ENCODE measurements at places on chromosomes 2 and 18.
A peak's percentile ranks its signal among the peaks of the same experiment; 100 is the strongest.

- DNase-seq, result no peak
Measured at GRCh38 chr2:233839447-233839820, 14.9 kb downstream of the HJURP start.

DNA sequence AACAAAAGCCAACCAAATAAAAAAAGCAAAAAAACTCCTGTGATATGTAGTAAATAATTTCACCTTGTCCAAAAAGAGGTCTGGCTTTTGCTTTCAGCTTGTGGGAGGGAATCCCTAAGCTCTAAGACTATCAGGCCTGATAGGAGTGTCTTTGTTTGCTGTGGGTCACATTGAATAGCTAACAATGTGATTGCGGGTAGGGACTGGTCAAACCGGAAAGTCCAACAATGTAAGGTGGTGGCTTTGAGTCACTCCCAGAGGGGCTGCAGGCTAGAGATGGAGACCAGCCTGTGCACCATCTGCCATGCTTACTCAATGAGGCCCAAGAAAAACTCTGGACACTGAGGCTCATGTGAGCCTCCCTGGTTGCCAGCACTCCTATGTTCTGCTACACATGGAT is 192.9 kb downstream of the TFCP2L1 start:
- DNase-seq, result no peak

- DNase-seq, result peak; percentile 77
Measured at GRCh38 chr2:160970052-160970965, 189.9 kb upstream of the TANK start.

DNA sequence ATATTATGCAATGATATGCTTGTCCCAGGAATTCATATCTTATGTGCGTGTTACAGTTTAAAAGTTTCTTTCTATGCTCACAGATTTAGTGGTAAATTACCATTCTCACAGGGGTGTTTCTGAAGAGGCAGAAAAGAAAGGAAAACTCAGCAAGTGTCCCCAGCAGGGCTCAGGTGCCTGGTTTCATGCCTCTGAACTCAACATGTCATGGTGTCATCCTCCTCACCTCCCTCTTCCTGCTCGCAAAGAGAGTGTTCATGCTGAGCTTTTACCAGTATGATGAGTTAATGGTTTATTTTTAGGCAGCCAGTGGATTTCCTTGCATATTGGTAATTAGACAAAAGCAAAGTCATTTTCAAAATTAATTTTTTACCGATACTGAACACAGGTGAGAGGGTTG is 492.9 kb upstream of the ZEB2 start:
- DNase-seq, result no peak

DNA sequence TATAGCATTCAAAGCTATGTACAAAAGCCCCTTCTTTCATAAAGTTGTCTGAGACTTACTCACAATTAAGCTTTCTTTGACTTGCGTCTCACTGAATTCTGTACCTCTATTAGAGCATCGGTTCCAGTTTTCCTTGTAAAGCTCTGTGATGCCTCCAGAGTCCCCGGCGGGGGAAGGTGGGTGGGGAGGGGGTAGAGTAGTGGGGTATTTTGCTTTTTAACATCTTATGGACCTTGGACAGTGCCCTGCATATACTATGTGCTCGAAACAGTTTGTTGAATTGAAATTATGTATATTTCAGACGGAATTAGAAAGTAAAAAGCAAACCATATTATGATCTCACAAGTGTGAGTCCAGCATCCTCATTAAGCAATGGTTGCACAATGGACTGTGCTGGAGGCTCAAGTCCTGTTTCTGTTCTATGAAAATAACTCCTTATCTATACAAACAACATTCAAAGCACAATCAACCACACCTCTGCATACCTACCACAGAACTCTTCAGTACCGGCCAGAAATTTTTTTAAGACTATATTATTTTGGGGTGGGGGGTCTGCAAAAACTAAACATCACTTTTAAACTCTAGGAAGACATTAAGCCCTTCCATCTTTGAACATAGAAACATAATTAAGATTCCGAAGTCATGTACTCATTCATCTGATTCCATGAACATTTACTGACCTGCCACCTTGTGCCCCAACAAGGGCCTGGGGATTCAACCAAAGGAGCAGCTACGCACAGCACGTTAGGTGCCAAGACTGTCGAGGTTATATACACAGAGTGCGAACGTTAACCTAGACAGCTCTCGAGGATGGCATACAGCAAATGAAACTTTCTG is 908 bp downstream of the STAT1 start:
- no peak for DNase-seq

- DNase-seq, result no peak
Measured at GRCh38 chr2:9695941-9696340, 65.1 kb upstream of the YWHAQ start.

DNA sequence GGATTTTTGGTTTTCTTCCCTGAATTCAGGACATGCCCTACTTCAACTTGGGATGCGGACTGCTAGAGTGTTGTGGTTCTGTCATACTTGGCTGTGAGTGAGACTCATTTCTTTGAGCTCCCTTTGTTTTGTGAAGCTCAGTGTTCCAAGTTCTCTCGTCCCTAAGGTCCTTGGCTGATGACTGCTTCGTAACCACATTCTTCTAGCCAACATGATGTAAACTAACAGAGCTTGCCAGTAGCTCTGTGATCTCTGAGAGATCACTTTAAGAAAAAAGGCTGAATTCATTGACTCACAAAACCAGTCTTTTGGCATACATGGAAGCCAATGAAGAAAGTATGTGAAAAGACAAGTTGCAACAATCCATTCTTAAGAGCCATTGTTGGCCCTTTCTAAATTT is 96.9 kb upstream of the MSTN start:
- DNase-seq, result no peak

DNA sequence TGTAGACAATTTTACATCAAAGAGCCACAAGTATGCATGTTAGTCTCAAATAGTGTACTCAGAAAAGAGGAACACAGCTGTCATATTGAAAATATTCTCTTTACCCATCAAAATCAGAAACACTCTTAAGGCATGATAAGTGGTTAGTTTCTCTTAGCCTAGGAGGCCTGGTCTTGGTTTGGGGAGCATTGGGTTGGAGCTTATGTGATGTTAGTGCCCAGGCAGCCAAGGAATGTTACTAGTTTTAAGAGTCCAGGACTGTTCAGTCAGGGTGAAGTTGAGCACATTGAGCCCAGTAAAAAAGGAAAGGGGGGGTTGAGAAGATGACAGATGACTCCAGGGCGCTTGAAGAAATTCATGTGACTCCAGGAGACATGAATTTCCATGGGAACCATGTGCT is 340.6 kb downstream of the HRH4 start:
- DNase-seq, result no peak

- no peak for DNase-seq
Measured at GRCh38 chr2:236627193-236627592, 57.6 kb downstream of the ACKR3 start.

DNA sequence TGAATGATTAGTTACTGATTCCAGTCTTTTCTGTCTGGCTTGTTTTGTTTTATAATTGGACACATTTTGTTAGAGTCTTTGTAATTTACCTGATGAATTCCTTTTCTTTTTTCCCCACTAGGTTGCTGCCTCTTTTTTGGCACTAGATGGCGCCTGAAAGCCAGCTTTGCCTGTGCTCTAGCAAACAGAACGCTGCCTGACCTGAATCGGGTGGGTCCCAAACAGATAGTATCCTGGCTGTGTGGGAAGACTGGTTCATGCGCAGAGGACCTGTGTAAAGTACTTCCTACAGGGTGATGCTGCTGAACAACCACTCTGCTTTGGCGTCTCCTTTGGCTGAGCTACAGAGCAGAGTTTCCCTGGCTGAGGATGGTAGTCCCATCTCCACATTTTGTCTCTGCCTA is 288.2 kb downstream of the IKZF2 start:
- no peak for DNase-seq

GRCh38 chr2:1605102-1606045 is 138.9 kb downstream of the PXDN start:
- DNase-seq, result no peak

DNA sequence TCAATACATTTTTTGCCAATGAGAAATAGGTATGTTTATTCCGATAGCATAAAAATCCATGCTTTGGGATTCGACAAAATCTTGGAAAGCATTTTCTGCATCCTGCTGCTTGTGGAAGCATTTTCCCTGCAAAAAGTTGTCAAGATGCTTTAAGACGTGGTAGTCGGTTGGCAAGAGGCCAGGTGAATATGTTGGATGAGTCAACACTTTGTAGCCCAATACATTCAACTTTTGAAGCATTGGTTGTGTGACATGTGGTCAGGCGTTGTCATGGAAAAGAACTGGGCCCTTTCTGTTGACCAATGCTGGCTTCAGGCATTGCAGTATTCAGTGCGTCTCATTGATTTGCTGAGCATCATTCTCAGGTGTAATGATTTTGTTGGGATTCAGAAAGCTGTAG is 764.5 kb downstream of the TRIB2 start:
- no peak for DNase-seq

GRCh38 chr18:76844742-76845477 is 22.6 kb downstream of the ZNF236 start:
- no peak for DNase-seq

DNA sequence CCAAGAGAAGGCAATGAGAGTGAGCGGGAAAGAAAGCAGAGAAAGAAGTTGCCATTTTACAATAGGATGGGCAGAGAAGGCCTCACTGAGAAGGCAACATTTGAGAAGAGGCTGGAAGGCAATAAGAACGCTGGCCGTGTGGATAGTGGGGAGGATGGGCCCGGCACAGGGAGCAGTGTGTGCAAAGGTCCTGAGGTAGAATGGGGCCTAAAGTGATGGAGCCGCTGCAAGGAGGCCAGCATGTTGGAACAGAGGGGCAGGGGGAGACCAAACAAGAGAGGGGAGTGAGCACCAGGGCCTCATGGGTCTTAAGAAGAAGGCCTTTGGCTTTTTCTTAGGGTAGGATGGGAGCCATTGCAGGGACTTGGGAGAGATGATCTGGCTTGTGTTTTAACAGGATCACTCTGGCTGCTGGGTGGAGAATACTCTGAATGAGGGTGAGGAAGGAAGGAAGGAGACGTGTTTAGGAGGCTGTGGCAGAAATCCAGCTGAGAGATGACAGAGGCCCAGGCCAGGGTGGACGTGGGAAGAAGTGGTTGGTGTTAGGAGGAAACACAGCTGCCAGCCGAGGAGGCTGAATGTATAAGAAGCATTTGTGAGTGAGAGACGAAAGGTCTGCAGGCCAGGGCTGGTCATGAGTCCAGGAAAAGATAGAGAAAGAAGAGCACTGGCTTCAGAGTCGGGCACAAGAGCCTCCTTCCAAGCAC is 159.8 kb downstream of the KLHL29 start:
- no peak for DNase-seq

DNA sequence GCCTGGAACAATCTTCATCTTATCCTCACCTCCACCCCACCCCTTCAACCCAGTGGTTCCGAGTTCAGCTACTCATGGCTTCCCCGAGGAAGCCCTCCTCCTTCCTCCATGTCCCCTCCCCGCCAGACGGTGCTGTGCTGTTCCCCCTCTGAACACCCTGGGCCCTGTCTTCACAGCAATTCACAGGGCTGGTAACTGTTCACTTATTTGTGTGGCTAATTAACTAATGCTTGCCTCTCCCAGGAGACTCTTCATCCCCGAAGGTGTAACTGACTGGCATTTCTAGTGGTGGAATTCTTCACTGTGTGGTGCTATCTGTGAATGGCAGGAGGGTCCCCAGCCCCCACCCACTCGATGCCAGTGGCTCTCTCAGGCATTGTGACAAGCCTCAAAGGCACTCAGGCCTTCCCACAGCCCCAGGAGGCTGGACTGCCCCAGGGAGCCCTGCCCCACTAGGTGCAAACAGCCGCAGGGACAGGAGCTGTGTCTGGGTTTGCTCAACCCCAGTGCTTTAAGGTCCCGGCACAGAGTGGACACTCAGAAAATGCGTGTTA is 133.7 kb upstream of the ID2 start:
- DNase-seq, result no peak

DNA sequence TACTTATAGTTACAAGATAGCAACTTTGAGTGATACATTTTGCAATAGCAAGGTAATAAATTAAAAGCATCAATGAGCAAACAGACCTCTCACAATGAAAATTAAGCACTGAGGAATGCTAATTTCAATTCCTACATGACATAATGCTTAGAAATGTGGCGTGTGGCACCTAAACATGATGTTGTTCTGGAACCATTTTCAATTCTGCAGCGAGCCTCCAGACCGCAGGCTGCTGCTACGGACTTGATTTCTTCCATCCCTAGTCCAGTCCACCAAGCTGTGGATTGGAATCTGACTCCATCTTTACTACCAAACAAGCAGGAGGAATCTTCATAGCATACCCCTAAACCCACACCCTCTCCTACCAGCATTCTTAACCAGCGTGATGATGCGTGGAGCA is 58.7 kb upstream of the ZNF397 start:
- no peak for DNase-seq

DNA sequence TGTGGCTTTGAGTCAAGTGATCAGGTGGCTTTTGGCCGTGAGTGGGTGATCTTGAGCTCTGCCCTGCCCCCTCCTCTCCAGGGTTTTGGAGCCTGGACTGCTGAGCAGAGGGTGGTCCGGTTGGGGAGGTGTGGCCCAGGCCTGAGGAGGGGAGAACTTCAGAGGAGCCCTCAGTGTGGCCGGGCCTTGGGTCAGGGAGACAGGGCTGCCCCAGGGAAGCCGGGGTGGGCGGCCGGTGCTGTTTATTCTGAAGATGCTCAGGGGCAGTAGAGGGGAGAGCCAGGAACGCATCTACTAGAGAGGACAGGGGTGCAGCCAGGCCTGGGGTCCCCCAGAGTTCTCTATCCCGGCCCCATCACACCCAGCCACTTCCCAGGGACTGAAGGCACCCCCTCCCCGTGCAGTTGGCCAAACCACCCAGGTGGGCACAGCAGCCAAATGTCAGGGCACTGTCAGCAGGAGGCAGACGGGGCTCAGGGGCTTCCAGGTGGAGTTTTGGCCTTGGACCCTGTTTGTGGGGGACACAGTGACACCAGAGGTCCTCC is 963 bp downstream of the ERFE start:
- no peak for DNase-seq

DNA sequence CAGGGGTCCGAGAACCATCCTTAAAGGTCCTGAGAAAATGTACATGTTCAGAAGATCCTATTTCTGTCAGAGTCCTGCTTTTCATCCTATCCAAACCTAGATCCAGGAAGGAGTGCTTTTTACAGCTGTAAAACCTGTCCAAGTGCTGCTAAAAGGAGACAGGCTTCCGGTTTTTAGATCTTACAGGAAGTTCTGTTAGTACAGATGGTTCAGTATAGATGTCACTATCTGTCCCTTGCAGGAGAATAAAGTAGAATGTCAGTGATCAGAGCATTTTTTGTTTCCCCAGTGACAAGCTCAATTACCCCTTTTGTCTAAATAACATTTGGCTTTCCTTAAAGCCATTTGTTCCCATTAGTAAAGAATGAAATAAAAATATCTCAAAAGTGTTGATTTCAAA is 98.3 kb downstream of the NRP2 start:
- no peak for DNase-seq

GRCh38 chr2:26561376-26561775 is 79.8 kb downstream of the CIB4 start:
- no peak for DNase-seq

GRCh38 chr2:235781775-235782174 is 287.9 kb downstream of the AGAP1 start:
- no peak for DNase-seq

DNA sequence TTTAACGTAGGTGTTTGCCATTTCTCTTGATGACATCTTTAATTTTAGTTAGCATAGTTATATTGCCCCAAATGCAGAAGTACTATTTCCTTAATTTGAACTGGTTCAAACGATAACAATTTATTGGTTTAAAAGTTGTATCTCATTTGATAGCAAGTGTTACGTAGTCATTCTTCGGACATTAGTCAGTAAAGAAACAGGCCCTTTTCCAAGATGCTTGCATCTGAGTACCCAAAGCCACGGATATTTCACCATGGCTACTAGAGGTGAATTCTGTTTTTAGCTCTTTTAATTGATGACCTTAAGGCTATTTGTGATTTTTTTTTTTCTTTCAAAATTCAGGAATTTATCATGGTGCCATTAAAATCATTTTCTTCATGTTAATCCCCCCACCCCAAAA is 32.1 kb downstream of the GLS start:
- DNase-seq, result no peak
